ENCODE measurements at places on chromosomes 5 and 9.

GRCh38 chr9:96509848-96510247 lies 59.9 kb downstream of the HABP4 start:
- no peak for DNase-seq

GRCh38 chr9:15069106-15069505 lies 158.9 kb upstream of the FREM1 start:
- no peak for DNase-seq

DNA sequence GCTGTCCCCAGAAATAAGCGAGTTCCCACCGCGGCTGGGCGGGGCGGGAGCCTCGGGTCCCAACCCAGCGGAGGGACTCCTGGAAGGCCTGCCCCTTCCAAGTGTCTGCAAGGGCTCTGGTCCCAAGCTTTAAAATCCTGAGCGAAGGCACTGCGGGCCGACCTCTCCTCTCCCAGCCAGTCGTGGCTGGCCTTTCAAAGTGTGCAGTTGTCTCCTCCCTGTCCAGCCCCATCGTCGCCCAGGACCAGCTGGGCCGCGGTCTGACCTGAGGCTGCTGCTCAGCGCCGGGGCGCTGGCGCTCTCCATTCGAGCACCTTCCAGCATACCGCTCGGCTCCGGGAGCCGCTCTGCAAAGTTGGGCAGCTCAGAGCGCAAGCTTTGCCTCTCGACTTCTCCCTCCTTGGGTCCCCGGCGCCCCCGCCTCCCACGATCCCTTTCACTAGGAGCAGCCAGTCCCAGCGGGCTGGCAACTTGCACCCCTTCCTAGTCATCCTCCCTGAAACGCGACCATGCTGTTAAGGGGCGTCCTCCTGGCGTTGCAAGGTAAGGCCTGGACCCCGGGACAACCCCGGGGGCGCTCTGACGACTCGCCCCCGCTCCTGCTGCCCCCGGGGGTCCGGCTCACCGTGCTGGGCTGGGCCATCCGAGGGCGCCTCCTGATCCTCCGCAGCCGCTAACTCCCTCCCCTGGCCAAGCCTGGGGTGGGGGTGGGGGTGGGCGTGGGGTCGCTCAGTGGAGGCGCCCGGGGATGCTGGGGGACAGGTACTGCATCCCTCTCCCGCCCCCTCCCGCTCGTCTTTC lies at the start of gene MAMDC2:
TSS of gene MAMDC2 (plus strand) at position 160 of the 801 bp plus-strand sequence. CDS start at position 510, 350 bp downstream.
- no peak for DNase-seq

DNA sequence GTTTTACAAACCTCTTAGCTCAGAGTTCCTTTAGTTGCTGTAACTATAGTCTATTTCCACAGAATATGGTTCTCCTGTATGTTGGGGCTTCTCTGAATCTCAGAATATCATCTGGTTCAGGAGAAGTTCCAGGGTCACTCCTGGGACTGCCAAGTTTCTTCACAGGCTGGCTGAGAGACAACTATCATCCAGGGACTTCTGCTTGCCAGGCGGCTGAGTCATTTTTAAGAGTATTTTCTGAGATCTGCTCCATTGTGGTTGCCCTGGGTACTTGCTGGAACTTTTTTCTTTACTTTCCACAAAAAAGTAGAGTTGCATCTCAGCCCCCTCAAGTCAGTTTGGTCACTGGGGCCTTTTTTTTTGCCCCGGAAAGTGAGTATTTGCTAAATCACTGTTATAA lies 566.5 kb downstream of the LRRC70 start:
- no peak for DNase-seq

DNA sequence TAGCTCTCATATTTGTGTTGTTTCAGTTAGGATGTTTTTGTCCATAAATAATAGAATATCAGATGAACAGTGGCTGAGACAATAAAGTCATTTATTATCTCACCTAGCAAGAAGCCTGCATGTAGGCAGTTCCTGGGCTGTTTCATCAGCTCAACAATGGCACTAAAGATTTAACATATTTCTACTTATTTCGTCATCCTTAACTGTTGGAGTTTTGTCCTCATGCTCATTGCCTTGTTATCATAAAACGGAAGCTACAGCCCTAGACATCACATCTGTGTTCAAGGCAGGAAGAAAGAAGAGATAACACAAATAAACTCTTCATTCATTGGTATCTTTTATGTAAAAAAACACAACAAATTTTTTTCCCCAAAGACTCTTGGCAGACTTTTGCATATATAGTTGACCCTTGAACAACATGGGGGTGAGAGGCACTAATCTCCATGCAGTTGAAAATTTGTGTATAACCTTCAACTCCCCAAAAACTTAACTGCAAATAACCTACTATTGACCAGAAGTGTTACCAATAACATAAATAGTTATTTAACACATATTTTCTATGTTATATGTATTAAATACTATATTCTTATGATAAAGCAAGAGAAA lies 277.2 kb upstream of the ADRA1B start:
- DNase-seq: no peak

DNA sequence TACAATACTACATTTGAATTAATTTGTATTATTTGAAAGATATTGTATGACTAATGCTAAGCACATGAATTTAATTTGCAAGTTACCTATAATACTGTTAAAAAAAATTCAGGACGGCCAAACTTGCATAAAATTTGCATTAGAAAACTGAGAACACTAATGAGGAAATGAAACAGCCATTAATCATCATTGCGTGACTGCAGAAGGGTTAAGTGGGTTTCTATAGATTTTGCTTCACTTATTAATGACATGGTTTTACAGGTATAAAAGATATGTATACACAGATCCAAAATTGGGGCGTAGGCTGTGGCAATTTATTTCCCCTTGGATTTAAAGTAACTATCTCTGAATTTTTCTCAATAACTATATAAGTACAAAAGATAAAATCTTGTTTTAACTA lies 882.6 kb downstream of the PTPRD start:
- no peak for DNase-seq

GRCh38 chr5:58459146-58460001 lies 512 bp downstream of the PLK2 start:
- DNase-seq: no peak

DNA sequence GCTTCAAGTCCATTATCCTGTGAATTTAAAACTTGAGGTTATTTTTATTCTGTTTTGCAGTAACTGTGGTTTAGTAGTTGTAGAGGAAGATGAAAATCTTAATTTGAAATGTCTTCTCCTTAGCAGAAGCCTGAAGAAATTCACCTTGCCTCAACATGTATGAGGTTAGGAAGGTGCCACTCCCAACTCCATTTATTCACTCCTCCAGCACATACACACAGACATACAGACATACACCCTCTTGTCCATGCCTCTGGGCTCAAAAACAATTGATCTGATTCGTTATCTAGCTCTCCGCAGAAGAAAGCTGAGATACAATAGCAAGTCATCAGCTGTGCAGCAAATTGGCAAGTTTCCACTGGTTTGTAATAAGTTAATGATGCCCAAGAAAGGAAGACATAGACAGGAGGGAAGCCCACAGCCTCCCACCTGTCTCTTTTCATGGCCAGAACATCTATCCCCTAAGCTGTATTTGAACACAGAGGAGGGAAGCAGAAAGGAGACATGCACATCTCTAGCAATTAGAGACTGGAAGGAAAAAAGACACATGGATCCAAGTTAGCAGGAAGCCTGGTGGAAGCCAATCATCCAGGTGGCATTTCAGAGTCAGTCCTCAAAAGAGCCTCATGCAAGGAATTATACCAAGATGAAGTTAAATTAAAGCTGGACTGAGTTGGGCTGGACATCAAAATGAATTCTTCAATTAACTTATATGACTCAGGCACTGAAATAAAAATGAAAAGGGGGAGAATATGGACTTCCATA lies 257.9 kb downstream of the ASTN2 start:
- no peak for DNase-seq

GRCh38 chr5:31113666-31114350 lies 79.7 kb upstream of the CDH6 start:
- no peak for DNase-seq

- DNase-seq: no peak
Observed at GRCh38 chr9:18994263-18994916, 38.6 kb downstream of the SAXO1 start.

DNA sequence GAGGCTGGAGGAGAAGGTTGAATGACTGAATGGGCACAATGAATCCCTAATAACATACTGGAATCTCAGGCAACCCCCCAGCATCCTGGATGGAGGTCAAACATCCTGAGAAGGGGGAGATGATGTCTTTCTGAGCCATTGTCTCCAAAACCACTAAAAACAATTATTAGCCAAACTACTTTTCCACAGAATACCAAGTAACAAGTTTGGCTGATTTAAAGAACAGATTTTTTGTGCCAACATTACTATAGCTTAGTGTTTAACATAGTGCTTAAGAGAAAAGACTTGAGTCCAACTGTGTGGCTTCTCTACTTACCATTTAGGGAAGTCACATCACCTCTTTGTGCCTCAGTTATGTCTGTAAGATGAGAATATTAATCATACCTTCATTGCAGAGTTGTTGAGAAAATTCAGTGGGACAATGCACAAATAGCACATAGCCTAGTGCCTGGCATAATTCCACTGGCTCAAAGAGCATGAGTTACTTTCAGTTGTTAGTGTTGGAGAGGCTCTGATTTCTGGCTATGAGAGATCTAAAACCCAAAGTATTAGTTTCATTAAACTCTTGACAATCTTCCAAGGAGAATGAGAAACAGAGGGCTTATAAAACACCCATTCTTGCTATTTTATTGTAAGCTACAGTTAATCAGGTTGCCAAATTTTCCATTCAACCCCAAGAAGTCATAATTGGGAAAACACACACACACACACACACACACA lies 111.3 kb upstream of the NR3C1 start:
- DNase-seq: no peak

- DNase-seq: no peak
Observed at GRCh38 chr9:110355911-110356310, 18.2 kb upstream of the TXNDC8 start.

- no peak for DNase-seq
Observed at GRCh38 chr5:6660688-6661087, 27.4 kb downstream of the SRD5A1 start.

DNA sequence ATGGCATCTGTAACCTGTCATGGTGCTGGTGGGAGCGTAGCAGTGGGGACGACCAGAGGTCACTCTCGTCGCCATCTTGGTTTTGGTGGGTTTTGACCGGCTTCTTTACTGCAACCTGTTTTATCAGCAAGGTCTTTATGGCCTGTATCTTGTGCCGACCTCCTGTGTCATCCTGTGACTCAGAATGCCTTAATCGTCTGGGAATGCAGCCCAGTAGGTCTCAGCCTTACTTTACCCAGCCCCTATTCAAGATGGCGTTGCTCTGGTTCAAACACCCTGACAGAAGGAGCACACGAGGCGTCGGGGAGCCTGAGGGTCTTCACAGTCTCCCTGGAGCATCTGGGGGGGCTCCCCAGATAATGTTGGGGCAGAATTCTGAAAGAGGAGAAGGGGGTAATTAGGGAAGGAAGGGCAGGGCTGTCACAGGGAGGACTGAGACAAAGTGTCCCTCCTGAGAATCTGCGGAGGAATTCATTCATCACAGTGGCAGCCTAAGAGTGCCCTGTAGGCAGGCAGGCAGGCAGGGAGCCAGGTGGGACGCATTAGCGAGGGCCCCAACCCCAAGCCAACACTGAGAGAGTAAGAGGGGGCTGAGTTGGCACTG lies 21.3 kb upstream of the NCS1 start:
- no peak for DNase-seq

DNA sequence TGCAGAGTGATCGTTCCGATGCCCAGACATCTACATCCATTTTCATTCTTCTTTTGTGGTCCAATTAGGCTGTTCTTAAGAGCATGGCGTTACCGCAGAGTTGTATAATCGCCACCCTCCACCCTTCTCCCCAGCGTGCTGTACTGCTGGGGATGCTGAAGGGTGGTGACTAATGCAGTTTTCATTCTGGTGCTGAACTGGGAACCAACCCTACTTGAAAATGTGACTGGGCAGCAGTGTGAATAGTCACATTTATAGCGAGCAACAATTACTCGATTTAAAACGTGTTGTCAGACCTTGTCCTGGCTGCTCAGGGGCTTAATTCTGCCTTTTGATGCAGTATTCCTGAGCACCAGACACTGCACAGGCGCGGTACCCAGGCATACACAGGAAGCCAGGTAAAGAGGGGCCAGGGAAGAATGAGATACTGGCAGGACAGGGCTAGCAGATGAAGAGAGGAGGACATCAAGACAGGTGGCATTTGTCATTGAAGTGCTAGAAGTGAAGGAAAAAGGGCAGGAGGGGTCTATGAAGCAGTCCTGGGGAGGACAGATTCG lies 719 bp upstream of the ISCA1 start:
- no peak for DNase-seq

DNA sequence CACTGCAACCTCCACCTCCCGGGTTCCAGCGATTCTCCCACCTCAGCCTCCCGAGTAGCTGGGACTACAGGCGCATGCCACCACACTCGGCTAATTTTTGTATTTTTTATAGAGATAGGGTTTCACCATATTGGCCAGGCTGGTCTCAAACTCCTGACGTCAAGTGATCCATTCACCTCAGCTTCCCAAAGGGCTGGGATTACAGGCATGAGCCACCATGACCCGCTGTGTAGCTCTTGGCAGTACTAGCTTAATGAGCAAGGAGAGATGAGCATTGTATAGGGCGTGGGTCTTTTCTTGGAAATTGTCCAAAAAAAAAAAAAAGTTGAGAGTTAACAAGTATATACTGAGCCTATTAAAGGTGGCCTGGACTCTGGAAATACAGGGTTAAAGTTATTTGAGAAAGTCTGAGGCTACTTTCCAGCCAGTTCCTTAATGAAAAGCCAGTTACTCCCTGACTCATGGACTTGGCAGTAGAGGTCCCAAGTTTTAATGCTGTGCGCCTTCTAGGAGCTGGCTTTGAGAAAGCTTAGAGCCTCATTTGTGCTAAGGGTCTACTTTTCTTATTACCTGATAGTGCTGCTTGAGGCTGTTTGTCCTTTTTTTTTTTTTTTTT lies 4.2 kb upstream of the FGF18 start:
- no peak for DNase-seq

- DNase-seq: no peak
Observed at GRCh38 chr9:87271696-87272477, 225.8 kb upstream of the DAPK1 start.

- DNase-seq: no peak
Observed at GRCh38 chr9:76898786-76899185, 7.1 kb downstream of the PRUNE2 start.

GRCh38 chr9:84983749-84984148 lies 314.2 kb downstream of the NTRK2 start:
- DNase-seq: no peak

DNA sequence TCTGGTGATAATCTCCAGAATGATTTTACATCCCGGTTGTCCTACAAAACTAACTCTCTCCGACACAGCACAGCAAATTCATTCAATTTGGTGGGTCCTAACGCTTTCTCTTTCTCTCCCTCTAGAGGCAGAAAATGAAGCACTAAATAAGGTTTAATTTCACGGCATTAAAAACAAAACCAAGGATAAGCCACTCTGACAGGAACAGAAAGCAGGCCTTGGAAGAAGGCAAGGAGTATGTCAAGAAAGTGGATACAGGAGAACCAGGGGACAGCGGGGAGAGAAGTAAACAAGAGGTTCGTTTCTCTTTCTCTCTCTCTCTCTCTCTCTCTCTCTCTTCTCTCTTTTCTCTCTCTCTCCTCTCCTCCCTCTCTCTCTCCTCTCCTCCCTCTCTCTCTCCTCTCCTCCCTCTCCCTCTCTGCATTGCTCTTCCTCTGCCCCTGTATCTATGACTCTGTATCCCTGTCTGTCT lies 49.8 kb downstream of the EBF1 start:
- no peak for DNase-seq

GRCh38 chr9:17063535-17064135 lies 71.2 kb upstream of the CNTLN start:
- no peak for DNase-seq
